ENCODE measurements at places on chromosomes 12 and 14. TPM values are rescaled to one million over a fixed set of nuclear protein-coding genes. Genes with fewer than 3 reads are reported as not detected.
A peak's percentile ranks its signal among the peaks of the same experiment; 100 is the strongest.

- DNase-seq, result no peak
- H3K4me3 ChIP-seq, result no peak overlapping the region
- H3K4me1 ChIP-seq, result no peaks in the 10 kb centered on the region
- no peaks in the 10 kb centered on the region for H3K36me3 ChIP-seq
- no peak overlapping the region for H3K27ac ChIP-seq
- no peaks in the 10 kb centered on the region for H3K27me3 ChIP-seq
Observed at GRCh38 chr14:100540926-100541620, 46.1 kb downstream of the BEGAIN start.

DNA sequence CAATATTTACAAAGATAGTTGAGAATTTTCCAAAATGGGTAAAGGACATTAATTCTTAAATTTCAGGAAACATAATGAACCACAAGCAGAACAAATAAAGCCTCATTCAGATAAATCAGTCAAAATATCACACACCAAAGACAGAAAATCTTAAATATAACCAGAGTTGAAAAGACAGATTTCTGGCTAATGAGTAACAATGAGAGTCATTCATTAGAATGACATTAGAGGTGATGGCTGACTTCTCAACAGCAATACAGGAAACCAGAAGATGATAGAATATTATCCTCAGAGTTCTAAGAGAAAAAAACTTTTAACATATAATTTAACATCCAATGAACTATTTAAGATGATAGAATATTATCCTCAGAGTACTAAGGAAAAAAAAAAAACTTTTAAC lies 124.2 kb downstream of the DENND5B start:
- DNase-seq, result no peak
- no peaks in the 10 kb centered on the region for H3K36me3 ChIP-seq
- H3K27me3 ChIP-seq, result no peaks in the 10 kb centered on the region

GRCh38 chr12:118103201-118103600 lies 610 bp downstream of the VSIG10 start:
- H3K36me3 ChIP-seq, result no peaks in the 10 kb centered on the region
- peak; percentile 32 for DNase-seq
- no peaks in the 10 kb centered on the region for H3K27me3 ChIP-seq

DNA sequence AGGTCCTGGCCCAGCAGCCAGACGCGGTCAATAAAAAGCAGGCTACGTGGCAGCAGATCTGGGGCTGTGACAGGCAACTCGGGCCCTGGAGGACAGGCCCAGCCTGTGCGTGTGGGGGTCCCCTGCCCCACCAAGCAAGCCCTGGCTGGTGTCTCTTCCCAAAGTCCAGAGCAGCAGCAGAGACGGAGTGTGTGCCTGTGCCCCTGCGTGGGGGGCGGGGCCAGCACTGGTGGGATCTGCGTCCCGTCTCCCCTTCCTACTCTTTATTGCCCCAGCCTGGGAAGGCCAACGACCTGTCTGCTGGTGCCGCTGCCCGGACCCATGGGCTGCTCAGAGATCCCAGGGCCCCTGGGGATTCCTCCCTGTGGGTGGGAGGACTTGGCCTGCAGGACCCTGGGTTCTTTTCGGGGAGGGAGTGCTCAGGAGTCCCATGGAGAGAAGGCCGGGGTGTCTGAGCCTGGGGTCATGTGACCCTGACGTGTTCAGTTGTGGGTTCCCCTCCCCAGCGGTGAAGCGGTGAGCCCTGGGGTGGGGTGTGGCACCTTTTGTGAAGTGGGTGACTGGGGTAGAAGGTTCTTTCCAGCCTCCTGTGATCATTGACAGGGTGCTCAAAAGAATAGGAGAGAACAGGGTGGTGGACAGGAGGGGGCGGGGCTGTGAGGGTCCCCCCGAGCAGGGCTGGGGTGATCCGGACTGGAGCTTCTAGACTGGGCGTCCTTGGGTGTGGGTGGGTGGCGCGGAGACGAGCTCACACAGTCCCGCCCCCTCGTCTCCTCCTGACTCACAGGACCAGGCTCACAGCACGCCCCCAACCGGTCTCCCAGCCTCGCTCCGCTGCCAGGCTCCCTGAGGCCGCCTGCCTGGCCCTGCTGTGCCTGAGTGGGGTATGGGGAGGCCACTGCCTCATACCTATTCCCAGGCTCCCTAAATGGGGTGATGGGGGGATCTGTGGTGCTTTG lies 22.4 kb downstream of the ASPG start:
- no peaks in the 10 kb centered on the region for H3K4me1 ChIP-seq
- no peaks in the 10 kb centered on the region for H3K36me3 ChIP-seq
- DNase-seq, result peak; percentile 54
- H3K27me3 ChIP-seq, result peaks cover 3% of the 10 kb centered on the region
- H3K4me3 ChIP-seq, result no peak overlapping the region

DNA sequence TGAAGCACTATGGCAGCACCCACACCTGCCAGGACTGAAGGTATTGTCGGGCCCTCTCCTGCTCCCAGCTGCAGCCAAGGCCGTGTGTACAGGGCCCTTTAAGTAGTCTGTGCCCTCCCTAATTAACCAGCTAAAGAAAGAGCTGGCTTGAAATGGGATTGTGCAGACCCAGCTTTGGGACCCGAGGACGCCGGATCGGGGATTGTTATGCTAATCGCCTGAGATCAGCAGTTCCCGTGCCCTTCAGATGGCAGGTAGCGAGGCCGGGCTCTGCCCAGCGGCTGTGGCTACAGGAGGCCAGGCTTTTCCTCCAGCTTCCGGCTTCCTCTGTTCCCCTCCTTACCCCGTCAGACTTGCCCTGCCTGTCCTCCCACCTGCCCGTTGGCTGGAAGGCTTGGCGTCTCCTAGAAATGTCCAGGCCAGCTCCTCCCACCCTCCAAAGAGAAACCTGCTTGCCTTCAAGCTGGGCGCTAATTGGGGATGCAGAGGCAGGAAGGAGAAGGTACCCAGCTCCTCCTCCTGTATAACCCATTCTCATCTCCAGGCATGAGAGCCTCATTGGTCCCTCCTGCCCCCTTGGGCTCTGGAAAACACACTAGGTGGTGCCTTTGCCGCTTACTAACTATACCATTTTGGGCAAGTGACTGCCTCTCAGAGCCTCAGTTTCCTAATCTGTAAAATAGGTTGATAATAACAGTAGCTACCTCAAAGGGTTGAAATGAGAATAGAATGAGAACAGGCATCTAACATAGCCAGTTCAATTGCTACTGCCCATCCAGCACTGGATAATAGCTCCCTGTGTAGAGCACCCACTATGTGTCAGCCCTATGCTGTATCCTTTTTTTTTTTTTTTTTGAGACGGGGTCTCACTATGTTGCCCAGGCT lies 25.8 kb upstream of the MSI1 start:
- H3K27me3 ChIP-seq, result no peaks in the 10 kb centered on the region
- no peaks in the 10 kb centered on the region for H3K36me3 ChIP-seq
- no peak for DNase-seq
- H3K4me3 ChIP-seq, result no peak overlapping the region

GRCh38 chr12:8508223-8508622 lies 5.1 kb upstream of the CLEC4D start:
- H3K27me3 ChIP-seq, result peaks cover 18% of the 10 kb centered on the region
- H3K36me3 ChIP-seq, result no peaks in the 10 kb centered on the region
- no peaks in the 10 kb centered on the region for H3K4me1 ChIP-seq
- no peak overlapping the region for H3K4me3 ChIP-seq

DNA sequence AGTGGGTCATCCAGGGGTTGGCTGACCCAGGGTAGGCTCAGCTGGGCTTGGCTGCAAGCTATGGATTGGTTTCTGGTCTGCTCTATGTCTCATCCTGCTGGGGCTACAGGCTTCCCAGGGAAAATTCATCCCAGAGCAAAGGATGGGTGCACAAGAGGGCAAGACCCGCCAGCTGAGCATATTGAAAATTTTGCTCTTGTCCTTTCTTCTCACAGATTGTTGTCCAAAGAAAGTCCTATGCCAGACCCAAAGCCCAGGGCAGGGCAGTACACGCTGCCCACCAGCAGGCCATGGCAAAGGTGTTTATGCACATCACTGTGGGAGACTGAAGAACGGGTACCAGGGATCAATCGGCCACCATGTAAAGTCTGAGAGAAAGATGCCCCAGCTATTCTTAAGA lies 95.3 kb upstream of the PARP11 start:
- H3K4me3 ChIP-seq, result no peak overlapping the region
- no peaks in the 10 kb centered on the region for H3K36me3 ChIP-seq
- no peak for DNase-seq
- peaks cover 6% of the 10 kb centered on the region for H3K27me3 ChIP-seq

GRCh38 chr12:46559311-46559710 lies 186.7 kb upstream of the SLC38A2 start:
- H3K4me3 ChIP-seq, result no peak overlapping the region
- peaks cover 61% of the 10 kb centered on the region for H3K4me1 ChIP-seq
- H3K36me3 ChIP-seq, result no peaks in the 10 kb centered on the region
- H3K27me3 ChIP-seq, result no peaks in the 10 kb centered on the region
- DNase-seq, result no peak
- H3K27ac ChIP-seq, result no peak overlapping the region

GRCh38 chr12:7141351-7142005 lies 11.3 kb downstream of the CLSTN3 start:
- no peaks in the 10 kb centered on the region for H3K27me3 ChIP-seq
- DNase-seq, result no peak
- no peak overlapping the region for H3K4me3 ChIP-seq
- H3K4me1 ChIP-seq, result no peaks in the 10 kb centered on the region
- H3K36me3 ChIP-seq, result no peaks in the 10 kb centered on the region

GRCh38 chr14:93986955-93987354 lies 10.1 kb upstream of the CCDC197 start:
- no peak overlapping the region for H3K27ac ChIP-seq
- no peak for DNase-seq
- no peaks in the 10 kb centered on the region for H3K27me3 ChIP-seq

DNA sequence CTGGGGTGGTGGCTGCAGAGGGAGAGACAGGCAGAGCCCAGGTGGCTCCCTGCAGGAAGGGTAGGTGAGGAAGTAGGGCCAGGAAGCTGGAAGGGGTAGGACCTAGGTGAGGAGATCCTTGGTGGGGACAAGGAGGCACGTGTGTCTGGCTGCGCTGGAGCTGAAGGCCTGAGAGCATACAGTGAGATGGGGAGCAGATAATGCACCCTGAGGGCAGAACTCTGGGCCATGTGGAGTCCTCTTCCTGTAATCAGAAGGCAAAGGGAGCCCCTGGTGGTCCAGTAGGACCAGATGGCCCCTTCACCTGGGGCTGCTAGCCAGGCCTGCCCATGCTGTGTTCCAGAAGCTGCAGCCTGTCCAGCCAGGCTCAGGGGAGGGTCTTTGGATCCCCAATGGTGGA lies 15.3 kb upstream of the KRT80 start:
- H3K4me1 ChIP-seq, result peaks cover 20% of the 10 kb centered on the region
- H3K36me3 ChIP-seq, result no peaks in the 10 kb centered on the region
- DNase-seq, result no peak
- H3K27me3 ChIP-seq, result no peaks in the 10 kb centered on the region
- H3K27ac ChIP-seq, result no peak overlapping the region

Gene PRICKLE1
- total RNA-seq, result 0.70 TPM

Gene FAM186B
- 0.19 TPM for total RNA-seq

Gene WNT5B
- total RNA-seq, result 0.34 TPM

Gene ARMH4
- 14.2 TPM for total RNA-seq

Gene DLK1
- not detected for total RNA-seq

Gene LYZ
- total RNA-seq, result not detected

Gene SLC15A5
- not detected for total RNA-seq

All from A673 (cell line).